Spleen (tissue), 13 donors: ENCODE measurements at places on chromosomes 11 and 22.

DNA sequence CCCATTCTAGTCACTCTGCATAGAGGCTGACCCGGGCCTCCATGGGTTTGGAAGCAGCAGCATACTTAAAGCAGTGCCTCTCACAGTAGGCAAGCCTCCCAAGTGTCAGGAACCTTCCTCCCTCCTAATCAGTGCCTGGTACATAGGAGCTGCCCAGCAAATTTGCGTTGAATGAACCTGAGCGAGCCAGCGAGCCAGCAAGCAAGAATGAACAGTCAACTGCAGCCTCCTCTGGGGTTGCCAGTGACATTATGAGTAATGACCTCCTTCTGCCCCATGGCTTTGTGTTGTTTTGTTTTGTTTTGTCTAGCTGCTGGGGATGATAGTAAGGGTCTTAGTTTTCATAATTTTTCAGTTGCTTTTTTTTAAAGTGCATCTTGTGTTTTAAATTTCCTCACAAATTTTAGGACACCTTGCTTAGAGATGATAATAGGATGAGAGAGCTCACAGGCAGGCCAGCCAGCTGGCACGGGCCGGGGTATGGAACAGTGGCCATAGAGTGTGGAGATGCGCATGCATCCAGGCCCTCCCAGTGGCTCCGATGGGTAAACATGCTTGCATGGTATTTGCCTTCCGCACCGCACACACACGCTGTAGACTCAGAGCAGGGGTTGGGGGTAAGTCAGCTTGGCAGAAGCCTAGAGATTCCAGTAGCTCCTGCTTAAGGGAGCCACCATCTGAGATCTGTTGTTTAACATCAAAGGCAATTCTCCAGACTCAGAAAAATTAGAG, 36.1 kb downstream of the TTC12 start:
- no peak for DNase-seq

DNA sequence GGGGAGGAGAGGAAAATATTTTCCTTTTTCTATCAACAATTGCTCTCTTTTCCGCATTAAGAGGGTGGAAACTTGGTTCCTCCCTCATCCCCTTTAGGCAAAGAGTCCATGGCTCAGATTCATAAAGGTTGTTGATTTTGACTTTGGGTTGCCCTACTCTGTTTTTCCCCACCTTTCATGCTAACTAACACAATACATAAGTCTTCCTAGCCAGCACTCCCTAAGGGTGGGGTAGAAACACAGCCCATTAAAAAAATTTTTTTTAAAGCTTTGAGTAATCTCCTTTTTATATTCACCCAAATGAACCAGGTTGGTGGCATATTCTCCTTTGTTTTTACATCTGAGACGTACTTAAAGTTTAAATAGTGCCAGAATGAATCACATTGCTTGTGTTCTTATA, 20.0 kb upstream of the LIN7C start:
- DNase-seq = no peak

GRCh38 chr22:37559901-37560607, at the start of gene CDC42EP1:
TSS of gene CDC42EP1 (plus strand) at chr22:37560480. CDS start at chr22:37566350, 5,870 bp downstream.
- no peak for DNase-seq

DNA sequence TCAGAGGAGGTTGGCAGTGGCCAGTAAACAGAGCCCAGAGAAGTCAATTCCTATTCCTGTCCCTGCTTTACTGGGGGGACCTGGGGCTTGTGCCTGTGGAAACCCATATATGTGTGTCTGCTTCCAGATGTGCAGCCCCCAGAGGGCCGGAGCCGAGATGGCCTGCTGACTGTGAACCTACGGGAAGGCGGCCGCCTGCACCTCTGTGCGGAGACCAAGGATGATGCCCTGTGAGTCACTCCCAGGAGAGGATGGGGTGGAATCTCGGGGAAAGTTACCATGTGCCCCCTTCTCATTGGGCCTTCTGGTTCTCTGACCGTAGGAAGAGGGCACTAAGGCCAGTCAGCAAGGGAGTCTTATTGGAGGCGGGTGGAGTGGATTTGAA, 5.3 kb downstream of the PLEKHB1 start:
- DNase-seq = no peak

- DNase-seq = no peak
Measured at GRCh38 chr11:67641338-67642172, 2.0 kb upstream of the TBX10 start.

- DNase-seq = no peak
Measured at GRCh38 chr22:36363349-36363981, 24.3 kb downstream of the MYH9 start.

GRCh38 chr22:45298934-45299505, 10.7 kb upstream of the FAM118A start:
- DNase-seq = no peak

DNA sequence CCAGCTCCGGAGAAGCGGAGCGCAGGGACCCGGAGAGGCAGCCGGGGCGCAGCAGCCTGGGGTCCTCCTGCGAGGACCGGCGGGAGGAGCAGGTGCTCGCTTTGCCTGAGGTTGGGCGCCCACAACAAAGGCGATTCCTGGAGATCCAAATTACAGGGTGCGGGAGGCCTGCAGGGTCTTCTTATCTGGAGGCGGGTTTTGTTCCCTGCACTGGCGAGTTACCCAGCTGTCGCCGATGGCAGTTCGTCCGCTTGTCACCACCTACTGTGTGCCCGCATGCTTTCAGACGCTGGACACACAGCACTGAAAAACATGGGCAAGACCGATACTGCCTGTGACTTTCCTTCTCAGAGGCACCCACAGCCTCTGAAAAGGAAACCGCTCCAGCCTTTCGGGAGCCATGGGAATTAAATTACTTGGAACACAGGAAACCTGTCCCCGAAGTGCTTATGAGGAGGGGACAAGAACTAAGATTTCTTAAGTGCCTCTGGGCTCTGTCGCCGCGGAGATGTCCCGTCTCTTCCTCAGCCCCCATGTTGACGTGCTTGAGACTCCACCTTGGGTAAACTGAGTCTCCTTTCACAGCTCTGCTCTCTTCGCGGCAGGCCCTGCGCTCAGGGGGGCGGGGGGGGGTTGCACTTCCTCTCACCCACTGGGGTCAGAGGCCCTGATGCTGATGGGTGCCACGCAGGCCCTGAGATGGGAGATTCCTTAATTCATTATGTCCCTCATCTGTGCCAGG, 1.3 kb upstream of the ZFTA start:
- no peak for DNase-seq

GRCh38 chr11:50088231-50088630, 55.6 kb downstream of the OR4C45 start:
- no peak for DNase-seq

- no peak for DNase-seq
Measured at GRCh38 chr11:73480677-73481076, 104.5 kb downstream of the RELT start.

GRCh38 chr11:56783448-56784041, 35.0 kb upstream of the OR9G4 start:
- no peak for DNase-seq

GRCh38 chr11:28961726-28962125, 853.5 kb downstream of the METTL15 start:
- DNase-seq = no peak

GRCh38 chr11:28627690-28628255, 519.6 kb downstream of the METTL15 start:
- DNase-seq = no peak
